Stimulated activated effector memory CD8-positive, alpha-beta T cell treated with anti-CD3 and anti-CD28 coated beads, Interleukin-12 subunit alpha, Interleukin-12 subunit beta, amount 100 ng/mL, for 72 hours (primary cell): ENCODE measurements at places on chromosomes 16 and 17.

DNA sequence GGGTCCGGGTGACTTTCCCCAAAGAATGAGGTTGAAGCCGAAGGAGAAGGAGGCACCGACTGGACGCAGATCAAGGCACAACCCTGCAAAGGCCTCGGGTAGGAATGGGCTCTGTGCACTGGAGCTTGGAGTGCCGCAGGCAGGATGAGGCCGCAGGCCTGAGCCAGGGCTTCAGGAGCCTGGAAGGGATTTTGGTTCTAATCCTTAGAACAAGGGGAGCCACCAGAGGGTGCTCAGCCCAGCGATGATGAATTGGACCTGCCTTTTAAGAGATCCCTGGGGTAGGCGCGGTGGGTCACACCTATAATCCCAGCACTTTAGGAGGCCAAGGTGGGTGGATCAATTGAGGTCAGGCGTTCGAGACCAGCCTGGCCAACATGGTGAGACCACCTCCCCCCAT is 8.1 kb downstream of the CIBAR2 start:
- no peak for DNase-seq

DNA sequence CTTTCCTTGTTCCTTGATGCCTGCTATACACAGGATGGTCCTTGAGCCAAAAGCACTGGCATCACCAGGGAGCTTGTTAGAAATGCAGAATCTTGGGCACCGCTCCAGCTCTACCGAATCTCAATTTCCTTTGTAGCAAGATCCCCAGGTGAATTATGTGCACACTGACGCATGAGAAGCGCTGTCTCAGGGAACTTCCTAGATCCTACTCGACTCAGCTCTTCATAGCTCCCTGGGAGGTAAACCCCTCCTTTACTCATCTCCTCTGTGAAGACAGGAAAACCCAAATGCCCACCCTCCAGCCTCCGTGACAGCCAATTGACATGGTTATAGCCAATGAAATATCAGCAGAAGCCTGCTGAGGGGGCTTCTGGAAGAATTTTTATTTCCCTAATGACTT is 4.1 kb downstream of the USP31 start:
- DNase-seq, result peak; percentile 22

DNA sequence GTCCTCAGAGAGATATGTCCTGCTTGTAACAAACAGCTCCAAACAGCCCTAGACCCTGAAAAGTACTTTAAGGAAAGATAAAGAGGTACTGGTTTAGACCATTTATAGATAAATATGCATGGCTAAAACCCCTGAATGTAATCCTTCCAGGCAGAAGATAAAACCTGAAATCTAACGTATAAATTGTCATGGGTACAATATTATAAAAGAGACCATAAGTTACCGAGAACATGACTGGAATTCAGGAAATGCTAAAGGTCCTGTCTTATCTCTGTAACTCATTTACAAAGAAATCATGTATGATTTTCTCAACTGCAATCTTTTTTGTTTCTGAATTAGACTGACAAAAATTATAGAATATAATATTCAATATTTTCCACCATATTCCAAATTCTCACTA is 9.2 kb upstream of the KANSL1 start:
- DNase-seq, result no peak

DNA sequence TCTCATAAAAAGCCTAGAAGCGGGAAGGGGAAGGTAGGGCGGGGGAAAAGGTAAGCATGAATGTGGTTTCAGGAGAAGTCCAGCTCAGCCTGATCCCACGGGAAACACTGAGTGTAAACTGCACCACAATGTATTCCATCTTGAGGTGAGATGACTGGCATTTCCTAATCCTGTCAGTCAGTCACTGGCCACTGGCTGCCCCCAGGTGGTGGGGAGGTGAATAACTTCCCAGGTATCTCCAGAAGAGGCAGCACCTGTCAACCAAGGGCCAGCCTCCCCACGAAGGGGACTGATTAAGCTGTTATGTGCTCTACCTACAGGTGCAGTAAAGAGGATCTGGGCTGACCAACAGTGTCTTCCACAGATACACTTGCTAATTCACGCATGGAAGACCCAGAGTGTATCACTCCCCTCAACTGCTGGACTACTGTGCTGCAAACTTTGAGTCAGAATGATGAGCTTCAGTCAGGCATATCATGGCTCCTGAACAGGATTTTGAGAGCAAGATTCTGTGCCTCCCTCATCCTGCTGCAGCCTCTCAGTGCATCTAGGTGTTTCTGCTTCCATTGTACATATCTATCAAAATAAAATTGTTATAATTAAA is 108.5 kb upstream of the CCL2 start:
- DNase-seq, result peak; percentile 69
